Stimulated activated CD8-positive, alpha-beta memory T cell treated with anti-CD3 and anti-CD28 coated beads, Interleukin-4, amount 100 ng/mL, for 24 hours (primary cell): ENCODE measurements at places on chromosomes 11 and 22.

DNA sequence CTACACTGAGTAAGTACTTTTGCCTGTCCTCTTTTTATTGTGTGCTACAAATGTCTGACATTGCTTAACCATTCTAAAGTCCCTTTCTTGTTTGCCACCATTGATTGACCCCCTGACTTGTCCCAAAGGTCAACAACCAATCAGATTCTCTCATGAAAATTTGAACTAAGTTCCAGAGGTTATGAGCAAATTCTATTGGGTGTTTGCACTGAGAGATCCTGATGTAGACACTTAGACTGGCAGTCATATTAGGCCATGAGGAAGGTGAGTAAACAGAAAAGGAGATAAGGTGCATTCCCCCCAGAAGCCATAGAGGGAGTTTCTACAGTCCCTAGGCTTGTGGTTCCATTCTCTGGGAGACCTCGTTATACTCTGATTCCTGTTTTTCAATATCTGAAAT, 101.3 kb upstream of the E2F8 start:
- no peak for DNase-seq

GRCh38 chr11:80686889-80687288, 1246.1 kb upstream of the TENM4 start:
- DNase-seq = no peak

GRCh38 chr11:102197670-102198139, 87.5 kb downstream of the YAP1 start:
- DNase-seq = no peak

GRCh38 chr11:13221722-13222121, 55.9 kb upstream of the BMAL1 start:
- DNase-seq = no peak

- no peak for DNase-seq
Observed at GRCh38 chr11:112620621-112621394, 340.4 kb upstream of the NCAM1 start.

GRCh38 chr11:24286238-24286637, 210.6 kb upstream of the LUZP2 start:
- DNase-seq = no peak

- no peak for DNase-seq
Observed at GRCh38 chr22:36378869-36379217, 8.9 kb downstream of the MYH9 start.

- no peak for DNase-seq
Observed at GRCh38 chr22:44888491-44889254, 121.1 kb downstream of the PHF21B start.
